Tongue (tissue), 3 donors: ENCODE measurements at places on chromosomes 16 and 17. TPM values are rescaled to one million over a fixed set of nuclear protein-coding genes. Genes with fewer than 3 reads are reported as not detected.

ZNF18 gene
- total RNA-seq, result 13.0 TPM

TP53TG3C gene
- total RNA-seq, result not detected

PABPN1L gene
- not detected for total RNA-seq

ADAMTS18 gene
- total RNA-seq, result 9.2 TPM

GRCh38 chr16:67551091-67551490 is 11.2 kb upstream of the CTCF start:
- DNase-seq, result no peak

GRCh38 chr16:87490096-87490798 is 2.6 kb downstream of the ZCCHC14 start:
- DNase-seq, result no peak

DNA sequence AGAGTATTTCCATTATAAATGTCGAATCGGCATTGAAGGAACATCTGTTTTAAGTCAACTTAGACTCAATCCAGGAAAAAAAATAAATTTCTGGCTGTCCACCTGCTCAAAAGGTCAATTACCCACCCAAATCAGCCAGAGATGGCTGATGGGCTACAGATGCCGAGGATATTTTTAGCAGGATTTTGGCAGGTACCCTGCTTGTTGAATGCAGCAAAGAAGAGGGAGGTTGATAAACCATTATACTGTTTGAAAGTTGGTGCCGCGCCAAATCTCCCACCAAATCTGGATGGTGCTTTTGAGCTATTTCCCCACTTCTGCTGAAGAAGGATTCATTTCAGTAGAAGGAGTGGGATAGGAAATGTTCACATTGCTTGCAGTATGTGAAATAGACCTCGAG is 537.7 kb downstream of the MAF start:
- peak; percentile 55 for DNase-seq

DNA sequence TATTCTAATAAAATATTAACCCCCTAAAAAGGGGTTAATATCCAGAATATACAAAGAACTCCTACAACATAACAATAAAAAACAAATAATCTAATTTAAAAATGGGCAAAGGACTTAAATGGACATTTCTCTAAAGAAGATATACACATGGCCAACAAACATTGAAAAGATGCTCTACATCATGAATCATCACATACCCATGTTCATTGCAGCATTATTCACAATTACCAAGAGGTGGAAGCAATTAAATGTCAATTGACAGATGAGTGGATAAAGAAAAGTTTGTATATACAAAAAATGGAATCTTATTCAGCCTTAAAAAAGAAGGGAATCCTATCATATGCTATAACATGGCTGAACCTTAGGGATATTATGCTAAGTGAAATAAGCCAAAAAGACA is 36.8 kb downstream of the CPD start:
- DNase-seq, result no peak

- no peak for DNase-seq
These were observed 68.4 kb upstream of the ELAC2 start for GRCh38 chr17:13086142-13086769.

DNA sequence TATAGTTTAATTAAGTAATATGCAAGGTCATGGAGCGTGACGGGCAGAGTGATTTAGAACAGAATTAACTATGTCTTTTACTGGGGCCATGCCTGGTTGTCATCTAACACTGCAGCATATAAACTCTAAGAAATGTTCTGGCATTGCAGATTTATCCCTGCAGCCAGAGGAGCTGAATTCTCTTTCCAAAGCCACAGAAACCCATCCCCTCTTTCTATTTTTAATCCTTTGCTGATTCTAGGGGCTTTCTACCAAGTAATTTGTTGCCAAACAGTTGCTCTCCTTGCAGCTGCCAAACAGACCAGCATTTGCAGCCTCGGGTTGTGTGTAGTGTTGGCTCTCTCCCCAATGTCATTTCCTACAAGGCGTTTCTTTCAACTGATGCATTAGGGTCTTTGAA is 243.2 kb upstream of the MON1B start:
- DNase-seq, result peak; percentile 95

DNA sequence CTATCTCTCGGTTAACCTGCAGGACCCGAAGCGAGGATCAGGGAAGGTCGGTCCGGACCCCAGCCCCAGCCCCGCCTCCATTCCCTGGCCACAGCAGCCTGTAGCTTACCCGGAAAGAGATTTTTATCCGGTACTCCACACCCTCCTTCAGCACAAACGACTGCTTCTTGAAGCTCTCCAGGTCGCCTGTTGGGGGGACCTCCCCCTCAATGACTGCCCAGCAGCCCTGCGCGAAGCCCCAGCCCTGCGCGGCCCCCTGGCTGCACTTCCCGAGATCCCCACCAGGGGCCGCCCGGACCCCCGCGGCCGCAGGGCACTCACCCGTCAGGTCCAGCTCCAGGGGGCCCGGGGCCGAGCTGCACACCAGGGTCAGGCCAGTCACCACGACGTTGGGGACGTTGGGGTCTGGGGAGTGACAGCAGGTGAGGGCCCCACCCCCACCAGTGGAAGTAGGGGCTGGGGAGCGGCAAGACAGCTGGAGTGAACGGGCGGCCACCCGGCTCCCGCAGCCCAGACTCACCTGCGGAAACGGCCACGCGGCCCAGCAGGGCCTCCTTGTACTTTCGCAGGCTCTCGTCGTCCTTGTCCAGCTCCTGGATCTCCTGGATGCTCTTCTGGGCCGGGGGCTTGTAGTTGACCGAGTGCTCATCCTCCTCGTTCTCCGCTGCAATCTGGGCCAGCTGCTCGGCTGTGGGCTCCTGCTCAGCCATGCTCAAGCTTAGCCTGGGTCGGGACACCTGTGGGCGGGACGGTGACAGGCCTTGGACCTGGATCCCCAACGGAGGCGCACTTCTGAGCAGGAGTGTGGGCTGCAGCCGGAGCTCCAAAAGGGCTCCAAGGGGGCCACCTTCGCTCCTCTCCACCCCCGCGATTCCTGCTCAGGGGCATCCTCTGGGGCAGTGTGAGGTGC is 1.7 kb downstream of the ARHGDIA start:
- DNase-seq, result peak; percentile 62

- no peak for DNase-seq
These were observed 1.1 kb downstream of the CLUAP1 start for GRCh38 chr16:3501783-3502400.

GRCh38 chr16:11674818-11675560 is 6.7 kb downstream of the SNN start:
- no peak for DNase-seq

- no peak for DNase-seq
These were observed 113.5 kb upstream of the FAM20A start for GRCh38 chr17:68714676-68715075.

DNA sequence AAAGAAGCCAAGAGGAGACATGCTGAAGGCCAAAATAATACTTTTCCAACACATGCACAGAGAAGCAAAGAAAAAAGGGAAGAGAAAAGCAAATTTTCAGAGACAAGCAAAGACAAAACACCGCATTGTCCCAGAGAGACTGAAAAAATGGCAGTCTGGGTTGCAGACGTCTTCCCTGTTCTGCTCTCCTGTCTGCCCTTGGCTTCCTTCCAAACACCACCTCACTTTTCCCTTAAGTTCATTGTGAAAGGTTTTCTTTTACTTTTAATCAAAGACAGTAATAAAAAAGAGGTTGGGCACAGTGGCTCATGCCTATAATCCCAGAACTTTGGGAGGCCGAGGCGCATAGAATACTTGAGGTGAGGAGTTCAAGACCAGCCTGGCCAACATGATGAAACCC is 21.2 kb upstream of the VAT1L start:
- DNase-seq, result no peak

GRCh38 chr17:49361129-49361901 is 735 bp downstream of the ZNF652 start:
- DNase-seq, result peak; percentile 30

DNA sequence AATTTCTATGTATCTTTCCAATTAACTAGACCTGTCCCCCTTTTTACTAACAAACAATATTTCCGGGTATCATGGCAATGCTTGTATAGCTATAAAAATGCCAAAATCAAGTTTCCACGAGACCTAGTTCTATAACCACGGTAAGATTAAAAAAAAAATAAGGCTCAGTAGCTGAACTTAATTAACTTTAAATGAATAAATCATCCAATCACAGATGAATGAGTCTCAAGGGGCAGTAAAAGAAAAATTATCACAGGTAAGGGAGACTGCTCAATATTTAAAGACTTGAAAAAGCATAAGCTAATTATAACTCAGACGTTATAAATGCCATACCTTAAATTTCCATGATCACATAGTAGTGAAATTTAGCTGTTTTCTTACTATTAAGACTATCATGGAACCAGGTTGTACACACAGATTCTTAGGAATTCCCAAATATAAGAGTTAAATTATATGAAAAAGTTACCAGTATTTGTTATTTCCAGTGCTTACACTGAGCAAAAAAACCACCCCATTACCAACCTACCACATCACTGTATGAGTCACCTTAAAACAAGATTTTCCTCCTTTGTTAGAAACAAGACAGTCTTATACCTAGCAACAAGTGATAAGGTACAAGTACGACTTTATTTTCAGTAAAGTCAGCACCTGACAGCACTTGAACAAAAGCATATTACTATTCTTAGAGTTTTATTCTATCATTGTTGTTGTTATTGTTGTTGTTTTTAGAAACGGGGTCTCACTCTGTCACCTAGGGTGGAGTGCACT is 20.6 kb downstream of the SSH2 start:
- DNase-seq, result no peak

GRCh38 chr16:64153718-64154117 is 968.1 kb downstream of the CDH11 start:
- no peak for DNase-seq

- no peak for DNase-seq
These were observed 525.8 kb upstream of the GOT2 start for GRCh38 chr16:59259950-59260319.

DNA sequence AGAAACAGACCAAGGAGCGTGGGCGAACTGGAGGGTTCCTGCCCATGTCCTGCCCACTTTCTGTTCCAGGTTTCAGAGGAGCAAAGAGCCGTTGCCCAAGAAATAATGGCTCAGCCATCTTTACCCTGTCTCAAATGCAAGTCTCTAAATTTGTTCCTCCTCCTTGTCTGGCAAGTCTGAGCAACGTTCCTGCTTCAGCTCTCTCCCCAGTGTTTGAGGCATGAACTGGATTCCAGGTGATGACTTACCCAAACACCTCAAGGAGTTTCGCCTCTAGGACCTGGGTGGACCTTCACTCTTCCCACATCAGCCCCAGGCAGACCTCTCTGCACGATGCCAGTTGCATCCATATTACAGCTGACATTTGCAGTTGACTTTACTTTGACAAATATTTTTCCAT is 521.9 kb upstream of the HSBP1 start:
- DNase-seq, result no peak

GRCh38 chr17:44220213-44221083 is 973 bp upstream of the UBTF start:
- peak; percentile 73 for DNase-seq
